OCI-M1 (cell line): ENCODE measurements at places on chromosomes 7 and 10.

DNA sequence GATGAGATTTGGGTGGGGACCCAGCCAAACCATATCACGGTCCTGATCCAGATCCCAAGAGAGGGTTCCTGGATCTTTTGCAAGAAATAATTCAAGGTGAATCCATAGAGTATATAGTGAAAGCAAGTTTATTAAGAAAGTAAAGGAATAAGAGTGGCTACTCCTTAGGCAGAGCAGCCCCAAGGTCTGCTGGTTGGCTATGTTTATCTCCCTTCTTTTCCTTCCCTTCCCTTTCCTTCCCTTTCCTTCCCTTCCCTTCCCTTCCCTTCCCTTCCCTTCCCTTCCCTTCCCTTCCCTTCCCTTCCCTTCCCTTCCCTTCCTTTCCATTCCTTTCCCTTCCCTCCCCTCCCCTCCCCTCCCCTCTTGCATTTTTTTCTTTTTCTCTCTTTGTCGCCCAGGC lies 35.2 kb downstream of the OTUD1 start:
- no peak for DNase-seq

GRCh38 chr10:121518333-121518732 lies 79.9 kb downstream of the FGFR2 start:
- DNase-seq: no peak

GRCh38 chr7:22730921-22731654 lies 4.1 kb downstream of the IL6 start:
- DNase-seq: peak; percentile 8

GRCh38 chr10:15035385-15036301 lies 8.1 kb upstream of the OLAH start:
- peak; percentile 92 for DNase-seq

DNA sequence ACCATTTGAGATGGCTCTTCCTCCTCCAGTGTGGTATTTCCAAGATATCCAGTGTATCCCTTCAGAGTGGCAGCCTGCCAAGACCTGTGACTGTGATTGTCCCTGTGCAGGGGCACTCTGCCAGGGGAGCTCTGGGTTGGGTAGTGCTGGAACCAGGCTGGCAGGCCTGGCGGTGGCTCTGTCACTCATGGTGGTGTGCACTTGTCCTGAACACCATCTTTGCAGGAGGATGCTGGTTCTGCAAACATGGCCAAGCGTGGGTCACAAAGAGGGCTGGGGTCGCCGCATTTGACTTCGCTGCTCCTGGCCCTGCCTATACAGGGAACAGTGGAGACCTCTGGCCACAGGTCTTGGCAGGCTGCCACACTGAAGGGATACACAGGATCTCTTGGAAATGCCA lies 205.2 kb downstream of the PRPF18 start:
- no peak for DNase-seq

- no peak for DNase-seq
Observed at GRCh38 chr10:46560952-46561351, 4.5 kb upstream of the GPRIN2 start.

DNA sequence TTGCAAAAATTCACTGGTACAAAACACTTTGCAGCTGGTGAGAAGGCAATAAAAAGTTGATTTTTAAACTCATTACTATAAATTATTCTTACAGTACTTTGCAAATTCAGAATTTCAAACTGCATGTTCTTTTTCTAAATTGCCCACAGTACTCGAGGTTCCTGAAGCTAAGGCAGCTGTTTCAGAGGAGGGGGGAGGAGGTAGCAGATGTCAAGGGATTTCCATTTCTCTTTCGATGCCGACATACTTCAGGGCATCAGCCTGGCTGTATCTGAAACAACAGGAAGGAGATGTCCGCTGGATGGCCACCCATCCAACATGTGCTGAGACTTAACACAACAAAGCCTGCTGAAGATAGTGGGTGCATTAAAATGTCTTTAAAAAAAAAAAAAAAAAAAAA lies 76.7 kb downstream of the EZH2 start:
- no peak for DNase-seq

GRCh38 chr7:3102159-3102558 lies 58.5 kb upstream of the CARD11 start:
- DNase-seq: no peak

GRCh38 chr10:17768496-17768895 lies 16.5 kb downstream of the TMEM236 start:
- DNase-seq: no peak

DNA sequence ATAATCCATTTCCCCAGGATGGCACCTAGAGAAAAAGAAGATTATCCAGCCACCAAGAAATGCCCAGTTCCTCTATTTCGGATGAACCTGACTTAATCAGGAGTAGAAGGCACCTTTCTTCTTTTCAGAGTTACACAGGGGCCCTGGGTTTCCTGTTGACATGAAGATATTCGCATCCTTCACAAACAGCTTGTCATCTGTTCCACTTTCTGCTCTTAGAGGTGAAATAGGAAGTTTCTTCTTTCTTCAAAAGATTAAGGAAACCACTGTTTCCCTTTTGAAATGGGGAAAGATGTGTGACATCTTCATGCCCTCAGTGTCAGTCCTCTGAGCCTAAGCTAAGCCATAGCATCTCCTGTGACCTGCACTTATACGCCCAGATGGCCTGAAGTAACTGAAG lies 39.1 kb upstream of the RAB18 start:
- no peak for DNase-seq

DNA sequence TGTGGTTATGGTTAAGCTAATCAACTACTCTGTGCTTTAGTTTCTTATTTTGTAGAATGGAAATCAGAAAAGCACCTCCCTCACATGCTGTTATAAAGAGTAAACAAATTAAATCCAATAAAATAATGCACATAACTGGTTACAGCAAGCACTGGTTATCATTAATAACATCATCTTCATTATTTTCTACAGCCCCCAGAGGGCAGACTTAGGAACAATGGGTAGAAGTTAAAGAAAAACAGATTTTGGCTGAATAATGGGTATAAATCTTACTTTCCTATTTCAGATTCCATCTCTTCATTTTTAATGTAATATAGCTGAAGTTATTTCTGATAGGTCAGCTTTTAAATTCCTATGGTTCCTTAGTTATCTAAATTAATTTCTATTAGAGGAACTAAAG lies 126.5 kb downstream of the DOCK4 start:
- DNase-seq: peak; percentile 7

DNA sequence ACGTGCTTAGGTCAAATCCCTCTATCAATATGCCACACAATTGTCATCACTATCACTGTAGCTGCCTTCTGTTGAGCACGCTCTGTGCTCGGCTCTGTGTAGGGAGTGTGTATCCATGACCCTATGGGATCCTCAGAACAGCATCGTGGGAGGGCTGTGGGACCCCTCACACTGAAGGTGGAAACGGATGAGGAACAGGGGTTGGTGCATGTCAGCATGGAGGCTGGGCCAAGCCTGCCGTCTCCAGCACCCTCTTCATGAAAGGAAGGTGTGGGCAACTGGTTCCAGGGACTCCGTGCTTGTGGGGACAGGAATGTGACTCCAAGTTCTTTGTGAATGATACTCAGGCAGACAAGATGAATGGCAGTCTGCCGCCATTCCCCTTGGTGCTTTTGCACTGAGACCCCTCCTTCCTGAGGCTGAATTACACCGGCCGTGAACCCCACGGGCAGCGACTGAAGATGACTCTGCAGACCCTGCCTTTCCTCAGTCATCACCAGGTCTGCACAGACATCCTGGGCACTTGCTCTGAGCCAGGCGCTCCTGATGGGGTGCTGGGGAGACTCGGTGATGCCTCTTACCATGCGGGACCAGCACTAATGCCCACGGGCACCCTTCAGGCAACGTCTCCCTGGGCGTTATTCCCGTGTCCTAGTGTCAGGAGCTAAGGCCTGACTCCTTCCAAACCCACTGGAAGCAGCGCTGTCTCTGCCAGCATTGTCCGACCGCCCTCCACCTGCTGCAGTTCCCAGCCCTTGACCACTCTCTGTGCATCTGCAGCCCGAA lies 495.2 kb downstream of the TCERG1L start:
- no peak for DNase-seq

DNA sequence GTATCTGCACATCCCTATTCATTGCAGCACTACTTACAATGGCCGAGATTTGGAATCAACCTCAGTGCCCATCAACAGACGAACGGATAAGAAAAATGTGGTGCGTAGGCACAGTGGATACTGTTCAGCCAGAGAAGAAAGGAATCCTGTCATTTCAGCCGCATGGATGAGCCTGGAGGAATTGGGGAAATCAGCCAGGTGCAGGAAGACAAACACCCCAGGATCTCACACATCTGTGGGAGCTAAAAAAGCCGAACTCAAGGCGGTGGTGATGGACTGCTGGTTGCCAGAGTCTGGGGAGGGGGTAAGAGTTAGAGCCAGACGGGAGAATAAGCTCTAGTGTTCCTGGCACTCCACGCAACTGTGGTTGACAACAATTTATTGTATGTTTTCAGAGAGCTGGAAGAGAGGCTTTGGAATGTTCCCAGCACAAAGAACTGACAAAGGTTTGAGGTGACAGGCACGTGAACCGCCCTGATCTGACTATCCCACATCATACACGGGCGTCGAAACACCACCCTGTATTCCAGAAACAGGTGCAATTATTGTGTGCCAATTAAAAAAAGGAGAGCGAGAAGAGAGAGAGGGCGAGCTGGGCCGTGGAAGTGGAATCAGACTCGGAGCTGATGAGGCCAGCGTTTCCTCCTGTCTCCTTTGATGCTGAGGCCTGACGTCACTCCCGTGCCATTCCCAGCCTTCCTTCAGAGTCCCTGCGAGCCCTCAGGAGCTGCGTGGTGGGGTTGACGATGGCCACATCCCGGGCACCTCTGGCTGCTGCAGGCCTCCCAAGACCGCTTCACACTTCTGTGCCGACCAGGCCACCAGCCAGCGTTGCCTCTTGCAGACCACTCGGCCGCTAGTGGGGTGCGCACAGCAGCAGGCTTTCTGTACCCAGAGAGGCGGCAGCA lies 189.5 kb downstream of the DNAJB6 start:
- no peak for DNase-seq

DNA sequence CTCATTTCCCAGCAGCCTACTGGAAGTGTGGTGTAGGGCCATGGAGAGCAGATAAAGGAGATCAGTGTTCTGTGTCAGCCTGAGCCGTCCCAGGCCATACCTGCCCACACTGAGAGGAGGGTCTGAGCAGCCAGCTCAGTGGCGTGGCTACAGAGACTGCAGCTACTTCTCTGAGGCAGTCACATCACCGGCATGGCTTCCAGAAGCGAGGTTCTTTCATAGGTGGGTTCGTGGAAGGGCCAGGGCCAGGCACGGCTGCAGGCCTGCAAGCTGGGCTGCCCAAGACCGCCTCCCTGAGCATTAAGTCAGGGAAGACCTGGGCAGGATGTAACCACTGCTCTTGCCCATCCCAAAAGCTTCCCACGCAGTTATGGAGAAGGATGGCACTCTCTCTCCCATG lies 34.9 kb downstream of the LDB3 start:
- DNase-seq: no peak

- DNase-seq: no peak
Observed at GRCh38 chr10:34166354-34166753, 648.7 kb downstream of the PARD3 start.

DNA sequence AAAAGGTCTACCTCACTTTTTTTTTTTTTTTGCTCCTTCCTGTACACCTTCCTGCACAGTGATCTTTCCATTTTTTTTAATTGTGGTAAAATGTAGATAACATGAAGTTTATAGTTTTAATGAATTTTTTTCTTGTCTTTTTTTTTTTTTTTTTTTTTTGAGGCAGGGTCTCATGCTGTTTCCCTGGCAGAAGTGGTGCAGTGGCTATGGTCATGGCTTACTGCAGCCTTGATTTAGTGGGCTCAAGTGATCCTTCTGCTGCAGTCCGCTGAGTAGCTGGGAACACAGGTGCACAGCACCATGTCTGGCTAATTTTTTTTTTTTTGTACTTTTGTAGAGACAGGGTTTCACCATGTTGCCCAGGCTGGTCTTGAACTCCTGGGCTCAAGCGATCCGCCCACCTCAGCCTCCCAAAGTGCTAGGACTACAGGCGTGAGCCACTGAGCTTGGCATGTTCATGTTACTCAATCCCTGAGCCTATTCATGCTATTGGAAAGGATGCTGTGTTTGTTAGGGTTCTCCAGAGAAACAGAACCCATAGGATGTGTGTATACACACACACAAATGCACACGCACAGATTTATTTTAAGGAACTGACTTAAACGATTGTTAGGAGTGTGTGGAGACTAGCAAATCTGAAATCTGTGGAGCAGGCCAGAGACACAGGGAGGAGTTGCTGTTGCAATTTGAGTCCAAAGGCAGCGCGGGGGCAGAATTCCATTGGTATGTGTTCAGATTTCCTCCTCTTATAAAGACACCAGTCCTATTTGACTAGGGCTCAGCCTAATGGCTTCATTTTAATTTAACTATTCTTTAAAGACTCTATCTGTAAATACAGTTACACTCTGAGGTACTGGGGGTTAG lies 29.1 kb downstream of the GALNT11 start:
- no peak for DNase-seq

GRCh38 chr7:134690614-134691504 lies 44.2 kb downstream of the BPGM start:
- DNase-seq: no peak

DNA sequence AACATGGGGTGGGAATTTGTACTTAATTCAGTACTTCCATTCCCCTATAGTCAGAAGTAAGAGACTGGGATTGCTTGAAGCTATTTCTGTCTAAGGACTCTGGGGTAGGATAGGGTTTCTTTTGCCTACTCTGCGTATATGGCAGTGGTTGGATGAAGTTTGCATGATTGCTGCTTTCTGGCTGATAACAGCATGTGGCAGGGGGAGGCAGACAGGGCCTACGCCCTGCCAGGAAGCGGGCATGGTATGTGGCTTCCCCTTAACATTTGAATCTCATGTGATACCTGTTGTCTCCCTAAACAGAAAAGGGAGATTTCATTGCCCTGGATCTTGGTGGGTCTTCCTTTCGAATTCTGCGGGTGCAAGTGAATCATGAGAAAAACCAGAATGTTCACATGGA lies 57.1 kb downstream of the TACR2 start:
- no peak for DNase-seq

DNA sequence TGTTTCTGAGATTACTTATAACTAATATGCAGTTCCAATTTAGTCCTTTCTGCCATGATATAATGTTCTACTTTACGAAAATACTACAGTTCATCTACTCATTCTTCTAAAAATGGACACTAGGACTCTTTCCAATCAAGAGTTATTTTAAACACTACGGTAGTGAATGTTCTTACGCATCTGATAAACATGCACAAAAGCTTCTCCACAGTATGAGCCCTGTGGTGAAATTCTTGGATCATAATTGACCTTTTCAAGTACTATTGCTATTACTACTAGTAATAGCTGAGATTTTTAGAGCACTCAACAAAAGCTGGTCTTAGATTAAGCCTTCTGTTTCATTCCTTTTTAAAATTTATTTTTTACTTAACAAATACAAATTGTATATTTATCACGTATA lies 106.4 kb downstream of the CH25H start:
- no peak for DNase-seq

GRCh38 chr10:6095810-6096570 lies 7.2 kb downstream of the RBM17 start:
- DNase-seq: no peak
